ENCODE measurements at places on chromosomes 16 and 17.

DNA sequence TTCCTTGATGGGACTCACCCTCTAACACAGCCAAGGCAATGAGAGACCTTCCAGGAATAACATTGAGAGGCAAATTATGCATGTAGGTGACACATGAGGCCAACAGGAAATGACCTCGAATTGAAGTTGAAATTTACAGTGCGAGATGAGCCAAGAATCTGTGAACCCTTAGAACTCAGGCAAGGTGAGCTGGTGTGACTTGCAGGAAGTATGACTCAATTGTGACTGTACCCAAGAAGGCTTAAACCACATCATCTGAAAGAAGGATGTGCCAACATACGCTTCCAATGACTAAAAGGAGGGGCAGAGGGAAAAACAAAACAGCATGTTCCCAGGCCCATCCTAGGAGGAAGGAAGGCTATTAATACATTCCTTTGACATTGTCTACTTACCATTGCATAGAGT, 44.8 kb downstream of the PITPNC1 start:
- DNase-seq, result peak; percentile 33

DNA sequence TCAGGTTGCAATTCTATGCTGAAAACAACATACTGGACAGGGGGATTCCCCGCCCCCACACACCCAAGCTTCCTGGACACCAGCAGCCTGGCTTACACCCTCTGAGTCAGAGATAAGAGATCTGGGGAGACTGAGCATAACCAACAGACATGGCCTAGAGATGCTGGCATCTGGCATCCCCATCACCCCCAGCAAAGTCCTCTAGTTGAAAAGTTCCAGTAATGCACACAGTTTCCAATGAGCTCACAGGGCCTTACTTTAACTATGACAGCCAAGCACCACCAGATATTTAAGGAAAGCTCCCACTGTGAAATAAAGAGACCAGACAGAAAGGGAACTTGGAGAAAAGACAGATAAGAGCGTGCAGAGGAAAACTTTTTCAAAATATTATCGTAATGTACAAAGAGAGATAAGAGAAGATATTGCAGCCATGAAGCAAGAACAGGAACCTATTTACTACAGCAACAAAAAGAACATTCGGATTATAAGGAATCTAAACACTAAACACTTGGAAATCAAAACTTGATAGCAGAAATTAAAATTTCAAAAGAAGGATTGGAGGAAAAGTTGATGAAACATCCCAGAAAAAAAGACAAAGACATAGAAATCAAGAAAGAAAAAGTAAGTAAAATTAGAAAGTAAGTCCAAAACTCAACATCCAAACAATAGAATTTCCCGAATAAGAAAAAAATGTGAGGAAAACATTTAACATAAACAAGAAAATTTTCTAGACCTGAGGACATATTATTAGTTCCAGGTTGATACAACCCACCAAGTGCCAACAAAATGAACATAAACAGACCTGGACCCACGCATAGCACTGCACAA, 17.2 kb upstream of the ALOX15 start:
- DNase-seq, result no peak

DNA sequence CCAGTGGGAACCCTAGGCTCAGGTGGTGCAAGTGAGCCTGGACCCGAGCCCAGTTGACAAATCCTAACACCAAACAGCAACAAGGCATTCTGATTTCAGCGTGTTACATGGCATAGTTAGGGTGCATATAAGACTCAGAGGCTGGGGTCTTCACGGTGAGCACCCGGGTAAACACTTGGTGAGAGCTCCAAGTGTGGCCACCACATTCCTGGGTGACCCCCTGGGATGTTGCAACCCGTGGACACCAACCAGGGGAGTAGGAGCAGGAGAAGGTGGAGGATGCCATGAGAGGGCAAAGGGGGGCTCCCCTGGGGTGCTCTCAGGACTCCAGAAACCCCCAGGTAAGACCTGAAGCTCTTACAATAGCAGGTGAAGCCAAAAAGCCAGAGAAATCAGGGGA, 69.9 kb upstream of the CDH5 start:
- DNase-seq, result no peak

GRCh38 chr17:55420067-55420775, 1.4 kb downstream of the MMD start:
- no peak for DNase-seq

- DNase-seq, result no peak
Observed at GRCh38 chr17:28545787-28546415, 6.5 kb downstream of the UNC119 start.

DNA sequence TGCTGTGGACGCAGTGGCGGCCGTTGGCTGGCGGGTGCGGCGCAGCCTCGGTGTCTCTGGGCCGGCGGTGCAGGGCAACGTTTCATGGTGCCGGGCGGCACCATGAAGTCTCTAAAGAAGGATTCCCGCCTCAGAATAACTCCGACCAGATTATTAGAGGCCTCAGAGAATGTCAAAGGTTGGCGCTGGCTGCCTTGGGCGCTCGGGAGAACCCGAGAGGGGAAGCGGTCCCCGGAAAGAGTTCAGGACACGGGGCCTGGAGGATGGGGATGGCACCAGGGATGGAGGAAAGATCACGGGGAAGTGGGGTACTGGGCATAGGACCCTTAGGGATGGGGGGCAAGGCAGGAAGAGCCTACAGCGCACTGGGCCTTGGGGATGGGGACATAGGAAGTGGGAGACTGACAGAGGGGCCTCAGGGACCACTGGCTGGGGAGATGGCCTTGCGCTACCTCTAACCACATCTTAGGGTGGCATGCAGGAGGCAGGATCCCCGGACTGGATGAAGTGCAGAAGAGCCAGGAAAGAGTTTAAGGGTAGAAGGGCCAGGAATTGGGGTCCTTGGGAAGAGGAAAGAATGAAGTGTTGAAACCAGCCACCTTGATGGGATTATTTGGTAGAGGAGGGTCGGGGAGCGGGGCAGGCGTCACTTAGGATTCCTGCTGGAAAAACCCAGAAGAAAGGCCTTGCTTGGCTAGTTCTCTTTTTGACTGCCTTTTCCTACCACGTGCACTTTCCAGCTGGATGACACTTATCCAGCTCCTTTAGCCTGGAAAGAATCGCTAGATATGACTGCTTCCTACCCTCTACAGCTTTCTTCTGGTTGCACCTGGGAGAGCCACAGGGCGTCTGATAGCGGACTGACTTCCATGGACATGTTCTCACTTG, 578 bp downstream of the MYCBPAP start:
- DNase-seq, result no peak

Measured in stimulated activated CD4-positive, alpha-beta T cell treated with anti-CD3 and anti-CD28 coated beads, Interleukin-1b, Interleukin-23, amount 100 ng/mL, for 24 hours (primary cell).